ENCODE measurements at places on chromosomes 1 and 21. TPM values are rescaled to one million over a fixed set of nuclear protein-coding genes. Genes with fewer than 3 reads are reported as not detected.
A peak's percentile ranks its signal among the peaks of the same experiment; 100 is the strongest.

GRCh38 chr1:233343262-233343661, 15.7 kb downstream of the MAP3K21 start:
- no peak overlapping the region for H3K4me3 ChIP-seq
- no peak overlapping the region for H3K27ac ChIP-seq
- H3K4me1 ChIP-seq: peaks cover 4% of the 10 kb centered on the region
- H3K27me3 ChIP-seq: peaks cover 22% of the 10 kb centered on the region
- DNase-seq: no peak
- peaks cover 4% of the 10 kb centered on the region for H3K36me3 ChIP-seq

- H3K4me1 ChIP-seq: peaks cover 45% of the 10 kb centered on the region
- H3K36me3 ChIP-seq: peaks cover 25% of the 10 kb centered on the region
- peak overlapping the region; percentile 95 for H3K27ac ChIP-seq
- no peak for DNase-seq
These were observed 579 bp downstream of the SH3BP5L start for GRCh38 chr1:248825136-248825535.

DNA sequence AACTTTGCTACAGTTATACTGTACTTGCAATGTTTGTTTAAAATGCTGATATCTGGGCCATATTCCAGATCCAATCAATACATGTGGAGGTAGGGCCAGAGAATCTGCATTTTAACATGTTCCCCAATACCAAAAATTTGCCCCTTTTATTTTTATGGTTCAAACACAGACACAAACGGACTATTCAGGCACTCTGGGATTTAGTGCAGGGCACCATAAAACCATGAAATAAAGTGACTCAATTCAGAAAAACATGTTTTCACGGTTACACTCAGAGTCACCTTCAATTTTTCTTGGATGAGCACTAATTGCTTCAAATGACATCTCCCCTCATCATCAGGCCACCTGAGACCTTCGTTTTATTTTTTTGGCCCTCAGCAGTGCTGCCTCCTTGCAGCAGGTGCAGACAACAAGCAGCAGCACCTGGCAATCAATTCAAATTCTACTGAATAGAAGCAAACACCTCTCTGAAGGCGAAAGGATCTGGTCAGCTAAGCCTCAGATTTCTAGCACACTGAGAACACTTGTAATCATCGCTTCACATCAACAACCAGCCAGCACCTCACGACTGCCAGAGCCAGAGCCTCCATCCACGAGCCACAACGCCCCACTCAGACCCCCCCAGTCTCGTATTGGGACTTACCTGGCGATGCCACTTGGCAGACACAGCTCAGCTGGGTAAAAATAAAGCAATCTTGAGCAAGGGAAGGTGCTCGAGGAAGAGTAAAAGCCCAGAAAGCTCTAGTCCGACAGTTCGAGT, 1.1 kb downstream of the ERO1B start:
- peaks cover 7% of the 10 kb centered on the region for H3K36me3 ChIP-seq
- H3K27me3 ChIP-seq: no peaks in the 10 kb centered on the region

DNA sequence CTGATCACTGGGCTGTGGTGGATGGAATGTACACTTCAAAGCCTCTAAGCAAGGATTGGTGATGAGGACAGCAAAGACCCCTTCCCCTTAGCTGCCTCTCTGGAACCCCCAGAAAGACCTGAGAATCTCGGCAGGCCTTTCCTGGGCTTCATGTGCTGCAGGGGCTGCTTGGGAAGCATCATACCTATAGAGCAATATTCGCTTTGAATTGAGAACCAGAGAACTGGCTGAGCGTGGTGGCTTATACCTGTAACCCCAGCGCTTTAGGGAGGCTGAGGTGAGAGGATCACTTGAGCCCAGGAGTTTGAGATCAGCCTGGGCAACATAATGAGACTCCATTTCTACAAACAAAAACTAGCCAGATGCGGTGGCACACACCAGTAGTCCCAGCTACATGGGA, 22.0 kb downstream of the CSF1 start:
- H3K27ac ChIP-seq: peak overlapping the region; percentile 20
- H3K27me3 ChIP-seq: peaks cover 17% of the 10 kb centered on the region
- no peak for DNase-seq
- no peaks in the 10 kb centered on the region for H3K4me1 ChIP-seq

- no peak overlapping the region for H3K27ac ChIP-seq
- DNase-seq: no peak
- peaks cover 3% of the 10 kb centered on the region for H3K27me3 ChIP-seq
These were observed 144.0 kb downstream of the LEPR start for GRCh38 chr1:65564493-65564892.

GRCh38 chr1:30875916-30876315, 32.6 kb downstream of the SDC3 start:
- no peak overlapping the region for H3K4me3 ChIP-seq
- peaks cover 45% of the 10 kb centered on the region for H3K27me3 ChIP-seq
- H3K27ac ChIP-seq: no peak overlapping the region
- peaks cover 33% of the 10 kb centered on the region for H3K36me3 ChIP-seq

GRCh38 chr1:64111787-64112186, 91.6 kb upstream of the UBE2U start:
- peaks cover 6% of the 10 kb centered on the region for H3K27me3 ChIP-seq
- no peaks in the 10 kb centered on the region for H3K36me3 ChIP-seq
- no peak overlapping the region for H3K4me3 ChIP-seq
- H3K27ac ChIP-seq: no peak overlapping the region
- no peaks in the 10 kb centered on the region for H3K4me1 ChIP-seq
- no peak for DNase-seq

DNA sequence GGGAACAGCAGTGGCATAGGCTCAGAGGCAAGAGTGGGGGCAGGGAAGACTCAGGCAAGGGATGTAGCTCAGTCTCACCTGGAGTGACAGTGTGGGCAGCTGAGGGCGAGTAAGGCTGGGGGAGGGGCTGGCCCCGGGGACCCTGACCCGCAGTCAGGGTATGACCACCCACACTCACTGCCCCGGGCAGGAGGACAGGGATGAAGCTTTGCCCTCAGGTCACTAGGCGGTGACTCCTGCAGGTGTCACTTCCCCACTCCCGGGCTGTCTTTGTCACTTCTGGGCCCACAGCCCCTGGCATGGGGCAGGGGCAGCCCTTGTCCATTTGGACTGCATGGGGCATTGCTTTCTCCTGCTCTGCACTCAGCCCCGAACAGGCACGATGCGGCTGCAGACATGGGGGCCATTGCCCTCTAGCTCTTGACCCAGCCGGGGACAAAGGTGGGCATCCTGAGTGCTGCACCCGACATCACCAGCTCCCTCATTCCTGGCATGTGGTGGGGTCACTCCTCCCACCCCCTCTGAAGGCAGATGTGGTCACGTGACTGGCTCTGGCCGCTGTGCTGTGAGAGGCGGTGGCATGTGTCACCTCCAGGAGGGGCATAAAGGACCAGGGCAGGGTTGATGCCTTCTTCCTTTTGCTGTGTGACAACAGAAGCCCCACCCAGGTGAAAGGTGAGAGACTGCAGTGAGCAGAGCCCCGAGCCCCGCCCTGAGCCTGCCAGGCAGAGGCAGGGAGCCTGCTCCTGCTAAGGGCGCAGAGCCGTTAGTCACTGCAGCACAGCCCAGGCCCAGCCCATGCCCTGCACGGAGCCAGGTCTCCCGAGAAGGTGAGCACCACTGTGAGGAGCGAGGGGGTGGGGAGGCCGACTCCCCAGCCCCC, 66.0 kb downstream of the MATN1 start:
- no peak overlapping the region for H3K4me3 ChIP-seq
- no peak for DNase-seq
- no peaks in the 10 kb centered on the region for H3K4me1 ChIP-seq
- H3K27ac ChIP-seq: no peak overlapping the region
- H3K27me3 ChIP-seq: peaks cover 6% of the 10 kb centered on the region

- DNase-seq: no peak
- H3K36me3 ChIP-seq: peaks cover 8% of the 10 kb centered on the region
- H3K27ac ChIP-seq: no peak overlapping the region
- H3K4me3 ChIP-seq: no peak overlapping the region
These were observed 158.4 kb downstream of the ZZZ3 start for GRCh38 chr1:77524038-77524437.

Gene KRTAP12-2
- not detected for polyA plus RNA-seq

Gene ARMH1
- 28.1 TPM for polyA plus RNA-seq

Gene C1orf94
- not detected for polyA plus RNA-seq

Gene PTAFR
- 4.6 TPM for polyA plus RNA-seq

Gene RAD54L
- polyA plus RNA-seq: not detected

Gene CFHR1
- polyA plus RNA-seq: not detected

Measured in naive B cell (primary cell).